NK-92 treated with Interleukin-12 subunit alpha and Interleukin-12 subunit beta, amount 100 ng/mL, for 24 hours (cell line): ENCODE measurements at places on chromosomes 3 and 15.
A peak's percentile ranks its signal among the peaks of the same experiment; 100 is the strongest.

GRCh38 chr3:8557298-8557697 is 55.7 kb downstream of the LMCD1 start:
- no peak for DNase-seq

DNA sequence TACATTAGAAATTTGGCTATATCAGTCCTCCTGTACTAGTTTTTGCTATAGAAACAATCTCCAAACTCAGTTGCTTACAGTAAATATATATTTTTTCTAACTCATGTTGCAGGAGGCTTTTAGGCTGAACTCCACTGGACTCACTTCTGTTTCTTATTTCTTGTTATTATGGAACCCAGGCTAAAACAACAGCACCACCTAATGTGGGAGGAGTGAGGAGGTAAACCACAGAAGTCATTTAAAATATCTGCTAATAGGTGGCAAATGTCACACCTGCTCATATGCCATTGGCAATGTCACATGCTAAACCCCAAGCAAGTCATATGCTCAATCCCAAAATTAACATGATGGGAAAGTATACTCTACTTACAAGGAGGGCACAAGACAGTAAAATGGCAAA is 462.2 kb downstream of the PLOD2 start:
- DNase-seq, result no peak

DNA sequence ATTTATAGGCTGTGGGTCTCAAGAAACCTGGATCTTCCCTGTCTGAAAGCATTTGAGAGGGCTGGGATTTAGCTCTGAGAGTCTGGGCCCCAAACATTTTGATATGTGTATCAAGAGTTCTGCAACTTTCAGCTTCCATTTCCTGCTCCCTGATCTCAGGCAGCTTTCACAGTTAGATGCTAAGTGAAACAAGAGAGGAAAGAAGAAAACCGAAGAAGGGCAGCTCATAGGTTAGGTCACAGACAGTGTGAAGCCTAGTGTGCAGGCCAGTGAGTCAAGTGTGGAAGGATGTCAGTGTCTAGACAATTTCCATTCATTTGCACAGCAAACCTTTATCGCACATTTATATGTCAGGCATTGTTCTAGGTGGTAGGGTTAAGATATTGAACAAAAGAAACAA is 173.6 kb upstream of the PROK2 start:
- DNase-seq, result no peak

- DNase-seq, result no peak
Observed at GRCh38 chr3:113273604-113274378, 62.4 kb downstream of the BOC start.

DNA sequence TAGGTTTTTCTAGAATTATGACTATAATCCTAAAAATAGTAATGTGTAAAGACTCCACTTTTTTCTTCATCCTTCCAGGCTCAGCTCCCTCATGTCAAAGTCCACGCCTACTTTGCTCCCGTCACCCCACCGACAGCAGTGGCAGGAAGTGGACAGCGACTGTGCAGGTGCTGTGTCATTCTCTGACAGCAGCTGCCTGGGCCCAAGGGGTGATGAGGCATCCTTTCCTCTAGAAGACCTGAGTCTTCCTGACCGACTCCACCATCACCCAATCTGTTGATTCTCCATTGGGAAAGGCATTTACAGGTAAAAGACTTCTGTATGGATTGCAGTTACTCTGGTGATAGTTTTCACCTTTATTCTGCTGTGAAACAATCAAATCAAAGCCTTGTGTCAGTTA is 54.8 kb downstream of the UBP1 start:
- peak; percentile 5 for DNase-seq

DNA sequence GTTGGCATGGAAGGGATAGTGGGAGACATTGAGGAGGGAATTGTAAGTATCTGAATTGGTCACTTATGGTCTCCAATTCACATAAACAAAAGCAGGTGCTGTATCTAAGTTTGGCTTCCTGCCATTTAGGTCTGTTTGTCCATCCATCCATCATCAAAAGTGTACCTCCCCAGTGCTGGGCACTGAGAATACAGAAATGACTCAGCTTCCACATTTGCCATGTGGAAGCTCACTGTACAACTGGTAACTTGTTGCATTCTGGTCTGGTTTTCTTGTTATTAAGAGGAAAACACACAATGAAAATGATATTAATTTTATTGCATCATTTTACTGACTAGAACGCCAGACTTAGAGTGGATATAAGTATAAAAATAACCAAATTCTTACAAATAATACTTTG is 30.9 kb upstream of the MUC13 start:
- no peak for DNase-seq

DNA sequence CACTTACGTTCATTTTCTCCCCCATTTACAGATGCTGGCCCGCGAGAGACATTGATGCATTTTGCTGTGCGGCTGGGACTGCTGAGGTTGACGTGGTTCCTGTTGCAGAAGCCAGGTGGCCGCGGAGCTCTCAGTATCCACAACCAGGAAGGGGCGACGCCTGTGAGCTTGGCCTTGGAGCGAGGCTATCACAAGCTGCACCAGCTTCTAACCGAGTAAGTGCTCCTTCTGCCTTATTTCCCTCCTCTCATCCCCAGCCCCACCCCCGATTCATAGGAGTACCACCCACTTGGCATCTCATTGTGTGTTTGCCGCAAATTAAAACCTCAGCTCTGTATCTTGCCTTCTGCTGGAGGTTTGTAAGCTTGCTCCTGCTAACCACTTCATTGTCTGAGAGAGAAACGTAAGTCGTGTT is 163.3 kb downstream of the AKAP13 start:
- no peak for DNase-seq

DNA sequence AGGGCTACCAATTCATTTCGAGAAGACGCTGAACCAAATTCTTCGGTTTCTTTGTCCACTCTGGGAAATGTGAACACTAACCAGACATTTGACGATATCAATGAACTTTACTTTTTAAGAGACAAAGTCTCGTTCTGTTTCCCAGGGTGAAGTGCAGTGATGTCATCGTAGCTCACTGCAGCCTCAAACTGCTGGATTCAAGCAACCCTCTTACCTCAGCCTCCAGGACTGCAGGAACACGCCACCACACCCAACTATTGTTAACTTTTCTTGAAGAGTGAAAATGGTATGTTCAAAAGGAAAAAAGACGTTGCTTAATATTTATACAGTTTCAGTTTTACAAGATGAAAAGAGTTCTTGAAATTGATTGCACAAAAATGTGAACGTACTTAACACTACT is 30.6 kb downstream of the MB21D2 start:
- no peak for DNase-seq

- no peak for DNase-seq
Observed at GRCh38 chr3:12670365-12671119, 6.6 kb upstream of the RAF1 start.

- no peak for DNase-seq
Observed at GRCh38 chr15:98646546-98647025, 1.8 kb upstream of the IGF1R start.

- DNase-seq, result no peak
Observed at GRCh38 chr3:194110483-194110882, 25.5 kb upstream of the HES1 start.

DNA sequence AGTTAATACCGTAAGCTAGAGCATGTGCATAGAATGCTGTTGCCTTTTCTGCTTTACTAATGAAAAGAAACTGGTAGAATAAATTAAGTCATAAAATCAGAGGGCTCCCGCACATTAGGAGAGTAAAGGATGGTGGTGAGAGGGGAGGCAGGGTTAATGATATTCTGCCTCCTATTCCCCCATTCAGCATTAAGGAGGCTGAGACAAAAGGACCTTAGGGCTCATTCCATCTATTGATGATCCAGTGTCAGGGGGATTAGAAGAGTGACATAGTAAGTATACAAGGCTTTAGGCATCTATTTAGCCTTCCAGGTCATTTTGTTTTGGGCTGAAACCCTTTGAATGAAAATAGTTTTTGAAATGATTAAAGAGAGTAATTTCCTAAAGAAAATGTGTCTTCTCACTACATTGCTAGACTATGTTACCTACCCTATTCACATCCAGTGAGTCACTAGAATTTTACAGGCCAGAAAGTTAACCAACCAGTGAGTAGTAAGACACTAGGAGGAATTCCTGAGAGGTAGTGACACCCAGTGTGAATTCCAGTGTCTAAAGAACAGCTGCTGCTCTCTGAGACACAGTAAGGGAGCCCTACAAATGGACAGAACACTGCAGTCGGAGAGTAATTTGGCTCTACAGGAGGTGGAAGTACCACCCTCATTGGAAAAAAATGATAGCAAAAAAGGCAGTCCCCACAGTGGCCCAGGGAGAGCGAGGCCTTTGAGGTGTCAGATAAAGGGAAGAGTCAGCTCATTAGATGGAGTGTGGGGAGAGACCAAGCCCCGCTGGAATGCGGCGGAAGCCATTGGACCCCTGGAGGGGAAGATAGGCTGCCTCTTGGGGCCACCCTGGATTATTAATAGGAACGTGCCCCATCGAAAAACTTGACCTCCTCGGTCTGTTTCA is 67.6 kb downstream of the TUSC7 start:
- no peak for DNase-seq

DNA sequence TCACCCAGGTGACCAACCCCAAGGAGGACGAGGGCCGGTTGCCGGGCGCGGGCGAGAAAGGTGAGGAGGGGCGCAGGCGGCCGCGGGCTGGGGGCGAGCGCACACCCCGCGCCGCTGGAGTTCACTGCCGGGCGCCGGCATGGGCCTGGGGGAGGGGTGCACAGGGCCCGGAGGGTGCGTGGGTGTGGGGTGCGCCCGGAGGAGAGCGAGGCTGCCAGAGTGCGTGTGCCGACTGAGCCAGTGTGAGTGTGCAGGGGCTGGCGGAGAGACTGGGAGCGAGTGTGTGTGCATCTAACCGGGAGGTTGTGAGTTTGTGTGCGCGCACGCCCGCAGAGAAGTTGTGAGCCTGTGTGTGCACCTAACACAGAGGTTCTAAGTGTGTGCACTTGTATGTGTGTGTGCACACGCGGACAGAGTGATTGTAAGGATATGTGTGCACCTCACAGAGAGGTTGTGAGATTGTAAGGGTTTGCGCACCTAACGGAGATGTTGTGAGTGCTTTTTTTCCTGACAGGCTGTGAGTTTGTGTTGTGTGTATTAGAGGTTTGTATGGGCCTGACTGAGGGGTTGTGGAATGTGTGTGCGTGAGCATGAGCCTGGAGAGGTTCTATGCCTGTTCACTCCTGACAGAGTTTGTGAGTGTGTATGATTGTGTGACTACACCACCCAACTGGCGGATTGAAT is 681 bp downstream of the CTDSPL start:
- DNase-seq, result no peak

DNA sequence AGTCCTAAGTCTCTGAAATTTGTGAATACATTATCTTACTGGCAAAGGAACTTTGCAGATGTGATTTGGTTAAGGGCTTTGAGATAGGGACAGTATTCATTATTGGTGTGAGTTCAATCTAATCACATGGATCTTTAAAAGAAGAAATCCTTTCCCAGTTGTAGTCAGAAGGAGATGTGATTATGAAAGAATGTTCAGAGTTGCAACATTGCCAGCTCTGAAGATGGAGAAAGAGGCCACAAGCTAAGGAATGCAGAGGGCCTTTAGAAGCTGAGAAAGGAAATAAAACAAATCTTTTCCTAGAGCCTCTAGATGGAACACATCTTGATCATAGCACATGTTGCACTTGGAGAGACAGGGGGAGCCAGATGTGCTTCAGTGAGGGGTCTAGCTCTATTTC is 27.7 kb upstream of the SIAH2 start:
- no peak for DNase-seq

- no peak for DNase-seq
Observed at GRCh38 chr15:41923401-41923997, 29.6 kb upstream of the SPTBN5 start.

DNA sequence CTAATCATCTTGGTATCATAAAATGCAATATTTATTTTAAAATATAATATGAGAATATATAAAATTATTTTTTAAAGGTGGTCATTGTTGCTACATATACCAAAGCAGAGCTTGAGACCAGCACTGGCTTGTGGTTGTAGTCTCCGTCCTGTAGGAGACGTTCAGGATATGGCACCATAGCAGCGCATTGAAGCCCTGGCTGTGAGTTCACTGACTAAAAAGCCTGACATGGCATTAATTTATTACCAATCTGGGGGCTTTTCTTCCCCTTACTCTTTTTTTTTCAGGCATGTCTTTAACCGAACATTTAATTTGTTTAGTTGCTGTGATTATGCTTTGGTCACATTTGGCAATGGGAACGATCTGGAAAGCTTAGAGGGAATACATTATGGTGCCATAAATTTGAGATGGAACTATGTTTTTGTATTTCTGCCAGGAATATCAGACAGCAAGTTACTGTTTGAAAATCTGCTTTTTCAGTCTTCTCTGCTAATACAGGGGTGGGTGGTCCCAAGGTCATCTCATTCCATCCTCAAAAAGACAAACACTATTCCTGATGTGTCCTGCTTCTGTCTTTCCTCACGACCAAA is 108.5 kb downstream of the ZIC4 start:
- DNase-seq, result no peak

GRCh38 chr3:152706991-152707713 is 127.8 kb upstream of the P2RY1 start:
- DNase-seq, result no peak

- DNase-seq, result no peak
Observed at GRCh38 chr15:65033659-65034269, 4.3 kb upstream of the MTFMT start.
